ENCODE measurements at places on chromosomes 1 and 21. TPM values are rescaled to one million over a fixed set of nuclear protein-coding genes. Genes with fewer than 3 reads are reported as not detected.
A peak's percentile ranks its signal among the peaks of the same experiment; 100 is the strongest.

- DNase-seq, result no peak
Observed at GRCh38 chr1:185741551-185741950, 7.4 kb downstream of the HMCN1 start.

- peak; percentile 70 for DNase-seq
Observed at GRCh38 chr1:18486195-18486594, 5.5 kb downstream of the KLHDC7A start.

- DNase-seq, result no peak
Observed at GRCh38 chr1:208409176-208409575, 165.0 kb upstream of the PLXNA2 start.

DNA sequence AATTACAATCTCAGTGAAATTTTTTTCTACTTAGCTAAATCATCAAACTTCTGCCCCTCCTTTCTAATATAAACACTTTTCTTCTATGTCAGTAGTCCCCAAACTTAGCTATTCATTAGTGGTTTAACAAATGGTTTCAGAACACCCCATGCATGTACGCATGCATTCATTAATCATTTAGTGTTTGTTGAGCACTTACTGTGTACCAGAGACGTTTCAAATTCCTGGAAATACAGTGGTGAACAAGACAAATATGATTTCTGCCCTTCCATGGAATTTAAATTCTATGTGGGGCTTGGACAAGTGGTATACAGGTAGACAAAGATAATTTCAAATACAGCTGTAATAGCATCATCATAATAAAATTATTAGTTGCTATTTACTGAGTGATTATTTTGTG, 1.5 kb downstream of the ZBTB40 start:
- no peak for DNase-seq

DNA sequence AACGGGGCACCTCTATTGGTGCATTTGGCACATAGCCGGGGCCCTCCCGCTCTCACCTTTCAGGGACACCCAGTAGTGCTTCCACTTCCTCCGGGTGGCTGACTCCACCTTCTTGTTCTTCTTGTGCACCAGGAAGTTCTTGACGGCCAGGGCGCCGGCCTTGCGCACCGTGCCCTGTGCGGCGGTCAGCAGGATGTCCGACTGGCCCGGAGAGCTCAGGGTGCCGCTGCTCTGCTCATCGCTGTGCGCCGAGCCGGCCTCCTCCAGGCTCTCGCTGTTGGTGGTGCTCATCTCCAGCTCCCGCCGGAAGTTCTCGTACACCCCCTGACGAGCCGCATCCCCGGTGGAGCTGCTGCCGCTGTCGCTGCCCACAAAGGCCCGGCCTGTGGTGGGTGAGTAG, 92.4 kb downstream of the TIAM1 start:
- DNase-seq, result no peak

GRCh38 chr1:151368393-151369301, 3.9 kb downstream of the SELENBP1 start:
- DNase-seq, result no peak

GRCh38 chr1:180909005-180909414, 3.7 kb upstream of the KIAA1614 start:
- no peak for DNase-seq

DNA sequence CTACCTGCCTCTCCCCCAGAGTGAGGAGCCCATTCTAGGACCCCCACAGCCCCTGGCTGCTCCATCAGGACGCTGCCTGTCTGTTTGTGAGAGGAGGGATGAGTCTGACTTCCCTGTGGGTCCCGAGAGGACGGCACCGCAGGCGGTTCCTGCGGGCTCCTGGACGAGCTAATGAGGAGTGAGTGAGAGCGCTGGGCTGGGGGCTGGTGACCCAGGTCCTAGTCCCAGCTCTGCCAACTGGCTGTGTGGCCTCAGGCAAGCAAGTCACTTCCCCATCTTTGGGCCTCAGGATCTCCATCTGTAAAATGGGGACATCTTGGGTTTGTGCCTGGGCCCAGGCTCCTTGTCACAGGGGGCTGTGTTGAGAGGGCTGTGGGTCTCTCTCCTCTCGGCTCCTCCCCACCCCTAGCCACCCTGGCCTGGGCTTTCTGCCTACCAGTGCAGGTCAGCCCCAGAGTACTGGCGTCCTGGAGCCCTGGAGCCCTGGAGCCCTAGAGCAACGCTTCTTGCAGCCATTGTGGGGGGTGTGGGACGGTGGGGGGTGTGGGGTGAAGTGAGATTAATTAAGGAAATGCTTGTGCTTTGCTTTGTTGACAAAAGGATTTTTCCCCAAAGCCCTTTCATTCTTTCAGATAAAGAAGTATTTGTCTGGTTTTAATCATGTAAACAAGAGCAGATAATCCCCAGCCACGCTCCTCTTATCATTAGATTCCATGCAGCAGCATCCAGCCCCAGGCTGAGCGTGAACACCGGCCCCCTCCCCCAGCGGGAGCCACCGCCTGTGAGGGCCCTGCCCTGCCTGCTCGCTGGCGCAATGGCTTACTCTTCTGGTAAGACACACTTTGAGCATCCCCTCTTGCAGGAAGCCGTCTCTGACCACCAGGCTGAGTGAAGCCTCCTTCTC, 26.8 kb downstream of the SLC1A7 start:
- peak; percentile 51 for DNase-seq

GRCh38 chr1:56180520-56181190, 398.7 kb downstream of the PLPP3 start:
- no peak for DNase-seq

- no peak for DNase-seq
Observed at GRCh38 chr1:99497690-99498089, 148.2 kb upstream of the PALMD start.

GRCh38 chr1:116334868-116335635, 38.0 kb upstream of the ATP1A1 start:
- DNase-seq, result peak; percentile 41

- DNase-seq, result no peak
Observed at GRCh38 chr1:194068446-194069167, 882.2 kb upstream of the B3GALT2 start.

GRCh38 chr1:116483481-116484309, 87.1 kb downstream of the CD58 start:
- DNase-seq, result no peak

- DNase-seq, result peak; percentile 89
Observed at GRCh38 chr1:205456868-205457745, 1.3 kb upstream of the BLACAT1 start.

- no peak for DNase-seq
Observed at GRCh38 chr1:86339906-86340305, 56.2 kb downstream of the ODF2L start.

DNA sequence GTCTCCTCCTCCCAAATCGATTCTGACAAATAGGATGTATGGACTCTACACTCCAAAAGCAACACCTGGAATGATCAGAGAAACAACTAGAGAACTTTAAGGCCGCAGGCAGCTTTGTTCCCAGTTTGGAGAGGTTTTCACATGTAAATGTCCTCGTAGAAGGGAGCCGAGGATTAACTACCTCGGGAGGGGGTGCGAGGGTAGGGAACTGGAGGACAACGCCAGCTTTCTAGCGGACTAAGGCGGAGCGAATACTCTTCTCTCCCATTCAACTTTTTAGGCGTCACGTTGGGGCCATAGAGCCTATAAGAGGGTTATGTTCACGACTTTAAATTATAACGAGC, 1.2 kb downstream of the SCAF4 start:
- DNase-seq, result peak; percentile 82

DNA sequence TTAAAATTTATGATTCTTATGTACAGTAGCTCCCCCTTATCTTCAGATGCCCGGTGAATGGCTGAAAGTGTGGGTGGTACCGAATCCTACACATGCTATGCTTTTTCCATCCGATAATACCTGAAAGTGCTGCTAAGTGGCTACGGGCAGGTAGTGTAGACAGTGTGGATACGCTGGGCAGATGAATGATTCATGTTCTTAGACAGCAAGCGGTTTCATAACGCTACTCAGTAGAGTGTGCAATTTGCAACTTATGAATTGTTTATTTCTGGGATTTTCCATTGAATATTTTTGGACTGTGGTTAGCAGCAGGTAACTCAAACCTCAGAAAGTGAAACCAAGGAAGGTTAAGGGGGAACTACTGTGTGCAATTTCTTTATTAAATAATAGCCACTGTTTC, 7.5 kb downstream of the PCP4 start:
- DNase-seq, result no peak

- DNase-seq, result peak; percentile 22
Observed at GRCh38 chr21:44405948-44406872, 49.1 kb upstream of the LRRC3 start.

- peak; percentile 40 for DNase-seq
Observed at GRCh38 chr1:151512326-151512725, 1.1 kb downstream of the CGN start.

DNA sequence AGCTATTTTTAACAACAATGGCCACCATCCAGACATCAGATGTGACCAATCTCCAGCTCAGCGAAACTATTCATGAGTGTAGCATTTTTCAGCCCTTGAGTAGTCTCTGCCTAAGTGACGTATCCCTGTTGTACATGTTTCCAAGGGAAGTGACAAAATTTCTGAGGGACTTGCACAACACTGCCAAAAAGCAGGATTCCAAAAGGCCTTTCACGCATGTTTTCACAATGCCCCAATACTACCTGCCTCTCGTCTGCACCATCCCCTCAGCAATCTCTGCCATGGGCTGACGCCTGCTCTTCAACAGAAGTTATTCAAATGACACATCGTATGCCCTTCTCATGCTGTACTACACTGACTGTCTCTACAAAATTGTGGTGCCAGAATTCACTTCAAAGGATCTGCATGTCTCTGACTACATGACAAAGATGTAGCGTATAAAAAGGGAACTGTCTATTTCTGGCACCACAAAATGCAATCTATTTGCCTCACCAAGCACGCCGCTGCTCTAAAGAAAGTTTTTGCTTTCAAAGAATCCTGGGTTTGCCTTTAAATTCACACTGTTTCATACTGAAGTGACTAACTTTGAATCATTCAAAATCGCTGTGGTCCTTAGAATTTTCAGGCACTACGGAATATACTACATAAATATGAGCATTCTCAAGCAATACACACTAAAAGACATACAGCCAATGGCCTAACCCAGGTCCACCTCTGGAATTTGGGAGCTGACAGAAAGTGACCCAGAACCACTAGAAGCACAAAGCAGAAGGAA, 32.9 kb downstream of the JAK1 start:
- no peak for DNase-seq

DNA sequence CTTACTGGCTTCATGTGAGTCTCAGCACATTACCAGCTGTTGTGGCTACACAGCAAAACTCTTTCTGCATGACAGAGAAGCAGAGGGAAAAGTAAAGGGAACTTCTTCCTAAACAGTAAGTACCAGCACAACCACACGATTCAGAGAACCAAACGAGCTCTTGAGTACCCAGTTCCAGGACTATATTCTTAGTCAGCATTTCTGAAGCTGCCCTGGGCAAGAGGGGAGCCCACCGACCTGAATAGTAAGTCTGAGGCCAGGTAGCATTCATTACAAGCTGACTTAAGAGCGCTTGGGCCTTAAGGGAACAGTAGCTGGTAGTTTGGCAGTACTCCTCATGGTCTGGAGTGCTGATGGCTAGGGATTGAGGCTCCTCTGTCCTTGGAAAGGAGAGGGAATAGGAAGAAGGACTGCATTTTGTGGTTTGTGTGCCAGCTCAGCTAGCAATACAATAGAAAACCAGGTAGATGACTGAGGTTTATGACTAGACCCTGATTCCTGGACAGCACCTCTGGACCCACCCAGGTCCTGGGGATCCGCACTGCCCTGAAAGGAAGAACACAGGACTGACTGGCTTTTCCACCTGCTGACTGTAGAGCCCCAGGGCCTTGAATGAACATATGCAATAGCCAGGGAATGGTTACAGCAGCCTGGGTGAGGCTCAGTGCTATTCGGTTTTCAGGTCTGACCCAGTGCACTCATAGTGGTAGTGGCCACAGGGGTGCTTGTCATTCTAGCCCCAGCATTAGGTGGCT, 396.8 kb upstream of the PRMT6 start:
- DNase-seq, result no peak

KRTAP10-10 gene
- not detected for total RNA-seq

DISC1 gene
- total RNA-seq, result 2.1 TPM

BOLA1 gene
- total RNA-seq, result 5.7 TPM

IBA57 gene
- 12.6 TPM for total RNA-seq

LHX4 gene
- 2.0 TPM for total RNA-seq

LAX1 gene
- total RNA-seq, result not detected

SHC1 gene
- total RNA-seq, result 168 TPM

SIM2 gene
- not detected for total RNA-seq

Measured in H9 (cell line).